ENCODE measurements at places on chromosomes 7 and 10. TPM values are rescaled to one million over a fixed set of nuclear protein-coding genes. Genes with fewer than 3 reads are reported as not detected.

The TSPAN33 gene
- total RNA-seq: 6.9 TPM

The ZNF736 gene
- total RNA-seq: not detected

The PTPN20 gene
- 4.5 TPM for total RNA-seq

The PWWP2B gene
- total RNA-seq: 15.6 TPM

The C10orf53 gene
- not detected for total RNA-seq

The CYP3A7 gene
- not detected for total RNA-seq

The TAS2R4 gene
- total RNA-seq: 0.20 TPM

The XPNPEP1 gene
- 34.5 TPM for total RNA-seq

The CREB3L2 gene
- 27.4 TPM for total RNA-seq

The ACTR1A gene
- total RNA-seq: 83.8 TPM

The SFMBT2 gene
- 6.2 TPM for total RNA-seq

The ZFAND2A gene
- total RNA-seq: 58.9 TPM

The LIPF gene
- not detected for total RNA-seq

The PILRA gene
- total RNA-seq: 5.2 TPM

The CSGALNACT2 gene
- total RNA-seq: 10.8 TPM

The EFCAB10 gene
- 2.9 TPM for total RNA-seq

The KEL gene
- 0.05 TPM for total RNA-seq

The ZNF488 gene
- 11.0 TPM for total RNA-seq

The CDK1 gene
- total RNA-seq: 91.7 TPM

The NCAPG2 gene
- 38.4 TPM for total RNA-seq

The H2BK1 gene
- not detected for total RNA-seq

The UPP1 gene
- 85.1 TPM for total RNA-seq

The RINT1 gene
- total RNA-seq: 14.8 TPM

The CYP17A1 gene
- not detected for total RNA-seq

The LIPJ gene
- total RNA-seq: not detected

The MAP3K8 gene
- 15.1 TPM for total RNA-seq

The ATRNL1 gene
- total RNA-seq: 0.20 TPM

The PLCE1 gene
- 7.8 TPM for total RNA-seq

Data from A549 treated with ZK216348 at 1 μM for 4 hours (cell line).